Brain pericyte (primary cell): ENCODE measurements at places on chromosomes 12 and 14.

DNA sequence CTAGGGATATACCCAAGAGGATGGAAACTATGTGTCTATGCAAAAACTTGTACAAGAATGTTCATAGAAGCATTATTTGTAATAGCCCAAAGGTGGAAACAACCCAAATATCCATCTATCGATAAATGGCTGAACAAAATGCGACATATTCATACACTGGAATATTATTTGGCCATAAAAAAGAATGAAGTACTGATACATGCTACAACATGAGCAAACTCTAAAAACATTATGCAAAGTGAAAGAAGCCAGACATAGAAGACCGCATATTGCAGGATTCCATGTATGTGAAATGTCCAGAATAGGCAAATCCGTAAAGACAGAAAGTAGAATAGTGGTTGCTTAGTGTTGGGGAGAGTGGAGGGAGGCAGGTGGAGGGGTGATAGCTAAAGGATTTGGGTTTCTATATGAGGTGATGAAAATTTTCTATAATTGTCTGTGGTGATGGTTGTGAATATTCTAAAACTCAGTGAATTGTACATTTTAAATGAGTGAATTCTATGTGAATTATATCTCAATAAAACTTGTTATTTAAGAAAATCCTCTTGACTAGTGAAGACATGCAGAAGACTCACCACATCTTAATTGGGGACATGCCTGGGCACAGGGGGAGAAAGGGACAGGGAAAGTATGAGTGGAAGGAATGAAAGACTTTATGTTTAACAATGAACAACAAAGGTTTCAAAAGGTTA lies 29.8 kb upstream of the SELPLG start:
- DNase-seq, result no peak

DNA sequence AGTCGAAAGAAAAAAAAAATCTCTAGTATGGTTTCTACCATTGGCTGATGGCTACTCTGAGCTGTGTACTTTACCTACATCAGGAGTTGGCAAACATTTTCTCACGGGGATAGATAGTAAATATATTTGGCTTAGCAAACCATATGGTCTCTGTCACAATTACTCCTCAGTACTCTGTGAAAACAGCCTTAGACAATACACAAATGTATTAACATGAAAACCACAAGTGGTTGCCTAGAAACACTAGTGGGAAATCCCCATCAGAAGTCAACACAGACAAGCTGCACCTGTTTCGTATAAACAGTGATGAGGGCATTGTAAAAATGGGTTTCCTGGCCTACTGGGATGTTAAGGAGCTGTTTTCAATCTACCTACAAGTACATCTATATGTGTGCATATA lies 84.6 kb upstream of the NAV3 start:
- DNase-seq, result no peak

DNA sequence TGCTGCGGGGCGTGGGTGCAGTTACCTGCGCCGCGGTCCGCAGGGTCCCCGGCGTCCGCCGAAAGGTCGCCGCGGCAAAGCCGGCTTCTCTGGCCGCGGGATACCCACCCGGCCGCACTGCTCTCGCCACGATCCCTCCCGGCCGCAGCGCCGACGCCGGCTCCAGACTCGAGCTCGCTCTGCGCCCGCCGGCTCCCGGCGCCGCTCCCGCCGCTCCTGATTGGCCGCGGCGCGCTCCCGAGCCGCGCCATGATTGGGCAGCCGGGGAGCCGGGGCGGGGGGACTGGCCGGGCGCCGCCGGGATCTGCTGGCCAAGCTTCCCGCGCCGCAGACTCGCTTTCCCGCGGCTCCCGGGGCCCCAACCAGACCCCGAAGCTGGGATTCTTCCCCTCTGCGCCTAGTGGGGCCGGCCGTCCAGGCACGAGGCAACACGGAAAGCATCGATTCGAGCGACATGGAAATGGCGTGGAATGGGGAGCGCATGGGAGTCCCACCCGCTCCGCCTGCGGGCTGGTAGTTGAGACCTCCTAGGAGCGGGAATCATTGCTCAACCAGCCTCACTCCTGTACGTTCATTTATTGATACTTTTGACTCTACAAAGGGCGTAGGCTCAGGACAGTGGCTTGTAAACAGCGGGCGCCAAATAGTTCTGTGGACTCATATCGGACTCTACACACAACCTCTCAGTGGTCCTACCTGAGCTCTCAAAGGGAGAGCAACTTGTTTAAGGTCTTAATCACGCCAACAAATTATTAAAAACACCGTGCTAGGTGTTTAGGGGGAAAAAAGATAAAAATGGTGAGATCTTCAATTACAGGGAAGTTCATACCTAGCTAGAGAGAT lies 36.4 kb upstream of the STON2 start:
- DNase-seq, result no peak

GRCh38 chr12:55820679-55821078 lies 2.8 kb downstream of the ORMDL2 start:
- DNase-seq, result no peak

- DNase-seq, result no peak
Observed at GRCh38 chr14:57179273-57179672, 89.4 kb downstream of the EXOC5 start.

GRCh38 chr12:13181375-13182070 lies 15.0 kb upstream of the EMP1 start:
- no peak for DNase-seq

DNA sequence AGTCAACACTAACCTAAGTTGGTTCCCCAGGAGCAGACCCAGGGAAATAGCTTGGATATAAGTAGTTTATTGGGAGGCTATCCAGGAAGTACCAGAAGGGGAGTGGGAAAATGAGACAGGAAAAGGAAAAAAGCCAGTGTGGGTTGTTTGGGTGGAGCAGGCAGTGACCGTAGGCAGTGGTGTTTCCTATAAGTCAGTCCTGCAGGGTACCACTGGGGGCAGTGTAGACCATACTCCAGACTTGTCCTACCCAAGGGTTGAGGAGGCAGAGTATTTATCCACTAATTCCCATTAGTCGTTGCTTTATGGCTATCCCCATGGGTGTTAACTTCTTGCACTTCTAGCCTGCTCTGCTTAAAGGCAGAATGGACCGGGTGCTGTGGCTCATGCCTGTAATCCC lies 6.4 kb upstream of the CCDC60 start:
- DNase-seq, result no peak

DNA sequence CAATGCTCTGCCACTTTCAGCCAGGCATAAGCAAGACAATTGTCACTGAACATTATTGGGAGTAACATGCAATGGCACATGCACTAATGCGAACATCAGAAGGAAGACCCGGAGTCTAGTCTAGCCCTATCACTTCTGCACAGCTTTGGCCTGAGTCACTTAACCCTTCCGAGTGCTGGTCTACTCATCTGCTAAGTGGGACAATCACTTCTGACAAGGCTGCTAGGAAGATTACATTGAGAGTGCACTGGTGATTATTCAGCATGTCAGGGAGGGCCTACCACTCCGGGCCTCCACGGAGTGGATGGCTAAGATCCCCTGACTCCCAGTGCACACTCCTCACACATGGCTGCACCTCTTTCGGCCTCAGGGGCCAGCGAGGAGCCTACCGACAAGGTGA lies 240.9 kb downstream of the DPF3 start:
- no peak for DNase-seq

DNA sequence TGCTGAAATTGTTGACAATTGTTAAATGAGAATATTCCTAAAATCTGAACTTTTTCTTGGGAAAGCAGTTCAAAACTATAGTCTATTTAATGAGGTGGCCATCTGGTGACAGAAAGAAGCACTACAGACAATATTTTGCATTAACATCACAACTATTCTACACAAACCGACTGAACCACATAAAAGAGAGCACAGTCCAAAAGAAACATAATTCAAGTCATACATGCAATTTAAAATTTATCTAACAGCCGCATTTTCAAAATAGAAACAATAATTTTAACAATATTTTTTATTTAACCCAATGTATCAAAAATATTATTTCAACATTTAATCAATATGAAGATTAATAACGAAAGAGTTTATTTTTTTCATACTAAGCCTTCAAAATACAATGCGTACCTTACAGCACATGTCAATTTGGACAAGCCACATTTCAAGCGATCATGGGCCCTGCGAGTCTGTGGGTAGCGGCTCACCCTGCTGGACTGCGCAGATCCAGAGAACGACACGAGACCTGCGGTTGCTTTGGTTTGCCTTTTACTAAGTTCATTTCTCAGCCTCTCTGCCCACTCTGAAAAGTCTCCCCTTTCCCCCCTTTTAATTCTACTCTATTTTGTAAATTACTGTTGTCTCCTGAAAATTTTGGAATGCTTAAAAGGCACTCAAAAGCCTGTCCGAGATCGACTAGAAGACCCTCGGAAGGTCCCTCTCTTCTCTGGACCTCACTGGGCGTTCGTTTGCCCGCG lies 947 bp upstream of the LRRC9 start:
- DNase-seq, result no peak

- no peak for DNase-seq
Observed at GRCh38 chr12:130504110-130504839, 166.6 kb downstream of the PIWIL1 start.

DNA sequence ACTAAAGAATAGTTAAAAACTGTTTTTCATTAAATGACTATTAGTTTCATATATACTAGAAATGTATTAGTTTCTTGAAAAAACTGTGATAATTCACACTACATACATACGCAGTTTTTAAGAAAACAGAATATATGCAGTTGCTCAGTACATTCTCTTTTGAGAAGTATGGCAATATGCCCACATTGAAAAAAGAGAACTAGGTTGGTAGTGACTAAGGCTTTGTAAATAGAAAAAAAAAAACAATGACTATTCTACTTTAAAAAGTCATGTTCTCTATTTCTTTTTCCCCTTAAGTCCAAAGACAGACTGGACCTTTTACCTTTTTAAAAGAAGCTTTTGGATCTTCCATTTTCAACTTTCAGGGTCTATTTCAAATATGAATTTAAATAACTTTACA lies 25.0 kb downstream of the SNX6 start:
- DNase-seq, result no peak

- no peak for DNase-seq
Observed at GRCh38 chr12:27178723-27179399, 65.2 kb upstream of the STK38L start.

DNA sequence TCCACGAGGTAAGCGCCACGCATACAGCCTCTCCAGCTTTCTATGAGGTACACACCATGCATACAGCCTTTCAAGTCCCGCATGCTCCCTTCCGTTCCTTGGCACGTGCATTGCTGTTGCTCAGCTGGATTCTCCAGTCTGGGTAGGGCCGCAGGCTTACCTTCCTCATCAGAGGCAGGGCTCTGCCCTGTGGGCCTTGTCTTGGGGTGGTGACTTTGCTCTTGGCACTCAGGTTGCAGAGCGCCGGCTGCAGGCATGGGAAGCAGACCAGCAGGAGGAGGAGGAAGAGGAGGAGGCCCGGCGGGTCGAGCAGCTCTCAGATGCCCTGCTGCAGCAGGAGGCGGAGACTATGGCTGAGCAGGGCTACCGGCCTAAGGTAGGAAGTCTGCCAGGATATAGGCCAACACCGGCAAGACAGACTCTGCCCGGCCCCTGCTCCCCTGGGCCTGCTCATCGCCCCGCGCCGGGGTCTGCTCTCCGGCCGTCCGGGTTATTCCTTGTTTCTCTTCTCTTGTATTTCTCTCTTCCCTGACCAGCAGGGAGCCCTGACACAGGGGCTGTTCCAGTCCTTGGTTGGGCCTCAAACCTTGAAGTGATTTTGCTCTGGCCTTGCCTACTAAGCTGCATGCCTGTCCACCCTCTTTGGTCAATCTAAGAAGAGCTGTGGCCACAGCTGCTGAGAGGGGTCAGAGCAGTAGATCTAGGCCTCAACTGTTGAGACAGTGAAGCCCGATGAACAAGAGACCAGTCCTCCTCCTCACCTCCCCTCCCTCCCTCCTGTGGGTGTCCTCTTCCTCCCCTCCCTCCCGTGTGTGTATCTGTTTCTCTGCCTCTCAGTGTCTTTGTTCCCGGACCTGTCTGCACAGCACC lies 15.3 kb downstream of the TCHP start:
- DNase-seq, result no peak

- no peak for DNase-seq
Observed at GRCh38 chr14:73238941-73239340, 1.6 kb downstream of the PAPLN start.

DNA sequence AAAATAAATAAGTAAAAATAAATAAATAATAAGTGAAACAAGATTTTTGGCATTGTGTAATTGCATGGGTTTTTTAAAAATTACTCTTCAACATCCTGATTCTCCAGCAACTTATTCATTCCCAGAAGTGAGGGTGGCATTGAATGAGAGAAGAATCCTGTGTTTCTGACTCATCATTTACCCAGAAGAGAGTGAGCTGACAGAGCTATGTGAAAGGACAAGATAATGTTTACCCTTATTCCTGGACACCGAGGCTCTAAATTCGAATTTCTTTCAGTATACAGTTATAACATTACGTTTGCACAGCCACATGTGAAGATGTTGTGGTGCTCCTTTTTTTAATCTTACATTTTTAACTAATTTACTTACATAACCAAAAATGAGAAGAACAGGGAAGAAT lies 36.4 kb downstream of the BBS10 start:
- no peak for DNase-seq

- DNase-seq, result no peak
Observed at GRCh38 chr12:60191676-60192359, 596.0 kb downstream of the SLC16A7 start.

DNA sequence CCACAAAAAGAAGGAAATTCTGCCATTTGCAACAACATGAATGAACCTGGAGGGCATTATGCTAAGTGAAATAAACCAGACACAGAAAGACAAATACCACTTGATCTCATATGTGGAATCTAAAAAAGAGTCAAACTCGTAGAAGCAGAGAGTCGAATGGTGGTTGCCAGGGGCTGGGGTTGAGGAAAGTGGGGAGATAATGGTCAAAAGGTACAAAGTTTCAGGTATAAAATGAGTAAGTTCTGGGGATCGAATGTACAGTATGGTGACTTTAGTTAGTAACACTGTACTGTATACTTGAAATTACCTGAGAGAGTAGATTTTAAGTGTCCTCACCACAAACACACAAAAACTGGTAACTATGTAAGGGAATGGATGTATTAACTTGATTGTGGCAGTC lies 129.4 kb downstream of the PPM1H start:
- no peak for DNase-seq
